Suppressor macrophage treated with lipopolysaccharide for 4 hours (primary cell): ENCODE measurements at places on chromosomes 3 and 15.
A peak's percentile ranks its signal among the peaks of the same experiment; 100 is the strongest.

- DNase-seq = no peak
These were observed 180.5 kb downstream of the OPA1 start for GRCh38 chr3:193773266-193774220.

GRCh38 chr15:80730926-80731325 is 35.8 kb downstream of the ABHD17C start:
- DNase-seq = peak; percentile 8

- DNase-seq = no peak
These were observed 540.7 kb upstream of the NECTIN3 start for GRCh38 chr3:110530902-110531301.

DNA sequence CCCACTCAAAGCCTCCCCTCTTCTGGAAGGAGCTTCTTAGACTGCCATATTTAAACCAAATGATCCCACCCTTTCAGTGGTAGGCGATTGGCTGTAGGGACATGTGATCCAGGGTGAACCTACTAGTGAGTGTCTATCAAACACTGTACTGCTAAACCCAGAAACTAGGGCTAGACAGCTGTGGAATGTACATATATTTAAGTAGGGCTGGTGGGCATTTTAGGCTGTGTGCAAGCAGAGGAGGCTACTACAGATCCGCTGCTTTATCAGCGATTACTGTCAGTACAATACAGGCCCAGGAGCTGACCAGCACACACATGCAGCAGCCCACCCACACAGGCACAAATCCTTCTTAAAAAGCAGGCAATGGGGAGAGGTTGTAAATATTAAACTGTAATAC is 15.4 kb upstream of the LARP6 start:
- no peak for DNase-seq

DNA sequence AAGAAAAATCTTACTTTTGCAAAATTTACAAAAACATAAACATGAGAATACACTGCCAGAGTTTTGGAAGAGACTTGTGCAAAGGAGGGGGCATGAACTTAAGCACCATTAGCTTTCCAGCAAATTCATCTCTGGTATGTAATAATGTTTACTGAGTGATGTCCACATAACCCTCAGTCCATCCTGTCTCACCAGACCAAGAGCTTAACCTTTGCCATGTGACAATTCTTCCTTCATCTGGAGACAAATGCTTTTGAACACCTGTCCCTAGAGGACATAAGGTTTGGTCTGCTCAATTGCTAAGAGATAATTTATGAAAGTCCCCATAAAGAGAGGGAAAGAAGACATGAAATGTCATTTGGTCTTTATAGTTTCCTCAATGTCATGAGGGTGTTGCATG is 412.3 kb downstream of the ERC2 start:
- DNase-seq = no peak

DNA sequence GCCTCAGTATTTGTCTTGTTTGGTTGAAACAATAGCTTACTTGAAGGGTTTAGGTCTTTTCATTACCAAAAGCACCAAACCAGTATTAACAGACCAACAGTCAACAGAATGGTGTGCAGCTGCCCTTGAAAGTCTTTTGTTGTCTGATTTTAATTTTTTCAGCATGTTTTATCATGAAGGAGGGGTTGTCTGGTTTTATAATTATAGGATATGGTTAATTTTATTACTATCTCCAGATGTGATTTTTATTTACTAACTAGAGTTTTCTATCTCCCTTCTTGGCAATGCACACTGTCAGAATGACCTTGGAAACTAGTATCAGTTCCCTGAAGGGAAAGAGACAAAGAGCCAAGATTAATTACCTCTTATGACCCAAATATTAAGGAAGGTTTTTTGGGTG is 9.2 kb upstream of the CD200R1L start:
- no peak for DNase-seq

DNA sequence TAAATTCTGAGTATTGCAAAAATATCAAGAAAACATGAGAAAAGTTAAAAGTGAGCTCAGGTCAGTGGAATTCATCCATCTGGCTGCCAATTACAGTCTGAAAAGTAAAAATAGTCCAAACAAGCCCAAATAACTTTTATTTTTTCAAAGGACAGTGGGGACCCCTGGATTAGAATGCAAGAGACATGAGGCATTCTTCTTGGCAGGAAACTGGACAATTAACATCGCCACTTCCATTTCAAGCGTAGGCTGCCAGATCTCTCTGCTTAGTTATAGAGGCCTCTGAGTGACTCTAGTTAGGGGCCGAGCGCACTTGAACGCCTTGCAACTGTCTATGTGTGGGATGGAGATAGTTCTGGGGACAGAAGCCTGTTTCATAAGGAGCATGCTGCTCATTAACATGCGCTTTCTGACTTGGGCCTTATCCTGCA is 189.1 kb downstream of the GHSR start:
- no peak for DNase-seq

DNA sequence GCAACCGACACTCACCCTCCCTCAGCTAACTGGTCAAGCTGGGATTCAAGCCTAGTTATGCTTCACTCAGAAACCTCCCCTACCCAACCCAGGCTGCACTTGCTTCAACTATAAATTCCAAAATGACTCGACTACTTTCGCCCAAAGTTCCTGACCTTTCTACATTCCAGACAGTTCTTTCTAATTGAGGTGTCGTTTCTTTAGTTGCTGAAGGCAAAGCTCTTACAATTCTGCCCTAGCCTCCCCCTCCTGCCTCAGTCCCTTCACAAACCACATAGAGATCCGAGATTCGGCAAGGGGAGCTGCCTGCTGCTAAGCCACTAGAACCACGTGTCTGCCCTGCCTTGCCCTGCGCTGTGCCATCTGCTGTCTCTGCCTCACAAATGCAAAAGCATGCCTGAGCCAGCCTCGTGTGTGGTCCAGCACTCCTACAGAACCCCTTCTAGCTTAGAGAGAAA is 74.7 kb upstream of the SH3GL3 start:
- no peak for DNase-seq

DNA sequence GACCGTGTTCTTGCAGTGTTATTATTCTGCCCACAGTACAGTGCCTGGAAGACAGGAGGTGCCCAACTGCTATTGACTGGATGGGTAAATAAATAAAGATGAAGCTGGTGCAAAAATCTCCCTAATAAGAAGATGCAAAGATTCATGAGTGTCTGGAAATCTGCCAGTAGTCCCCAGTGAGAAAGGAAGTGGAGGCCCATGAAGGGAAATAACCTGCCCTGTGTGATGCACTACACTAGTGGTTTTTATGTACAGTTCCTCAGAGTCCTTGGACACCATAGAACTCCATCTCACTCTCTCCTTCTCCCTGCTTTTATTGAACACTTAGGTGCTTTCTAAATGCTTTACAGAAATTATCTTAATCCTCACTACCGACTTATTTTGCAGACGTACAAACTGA is 8.3 kb upstream of the SUCLG2 start:
- DNase-seq = no peak

GRCh38 chr3:143963946-143964345 is 7.7 kb upstream of the DIPK2A start:
- DNase-seq = peak; percentile 30

GRCh38 chr3:69182588-69183316 is 60.4 kb upstream of the LMOD3 start:
- DNase-seq = no peak

DNA sequence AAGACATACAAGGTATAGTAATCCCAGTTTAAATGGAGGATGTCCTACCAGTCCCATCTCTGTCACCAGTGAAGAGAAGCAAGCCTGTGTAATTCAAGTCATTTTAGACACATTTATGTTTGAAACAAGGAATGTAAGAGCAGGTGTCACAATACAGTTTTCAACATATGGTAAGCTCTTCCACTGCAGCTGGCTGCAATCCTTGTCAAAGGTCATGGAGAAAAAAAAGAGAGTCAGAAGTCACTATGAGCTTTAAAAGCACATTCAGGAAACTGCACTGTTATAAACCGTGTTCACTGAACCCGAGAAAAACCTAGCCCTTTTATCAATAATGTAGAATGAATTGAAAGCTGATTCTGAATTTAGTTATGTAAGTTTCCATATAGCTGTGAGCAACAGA is 206.4 kb downstream of the NAALADL2 start:
- no peak for DNase-seq

- DNase-seq = no peak
These were observed 34.0 kb downstream of the ACSBG1 start for GRCh38 chr15:78200276-78200930.

DNA sequence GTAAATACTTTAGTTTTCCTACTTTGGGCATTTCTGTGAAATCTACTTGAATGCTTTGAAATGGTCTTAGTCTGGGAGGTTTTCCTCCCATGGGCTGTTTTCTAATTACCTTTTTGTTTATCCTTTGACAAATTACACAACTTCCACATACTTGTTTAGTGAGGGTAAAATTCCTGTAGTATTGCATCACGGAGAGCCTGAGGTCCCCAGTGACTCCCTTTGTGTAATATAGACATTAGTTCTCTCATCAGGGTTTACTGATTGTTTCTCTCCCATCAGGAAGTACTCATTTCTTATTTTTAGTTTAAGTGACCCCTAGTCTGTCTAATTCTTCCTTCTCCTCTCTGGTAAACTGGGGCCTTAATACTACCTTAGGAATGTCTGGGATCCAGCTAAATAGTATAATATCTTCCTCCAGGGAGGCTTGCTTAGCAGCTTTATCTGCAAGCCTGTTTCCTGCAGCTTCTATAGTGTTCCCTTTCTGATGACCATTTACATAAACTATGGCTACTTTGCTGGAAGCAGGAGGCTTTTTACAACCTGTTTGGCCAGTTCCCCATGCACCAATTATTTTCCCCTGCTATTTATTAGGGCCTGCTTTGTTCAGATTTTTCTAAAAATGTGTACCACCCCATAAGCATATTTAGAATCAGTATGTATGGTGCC is 87.2 kb upstream of the XCR1 start:
- DNase-seq = peak; percentile 68

DNA sequence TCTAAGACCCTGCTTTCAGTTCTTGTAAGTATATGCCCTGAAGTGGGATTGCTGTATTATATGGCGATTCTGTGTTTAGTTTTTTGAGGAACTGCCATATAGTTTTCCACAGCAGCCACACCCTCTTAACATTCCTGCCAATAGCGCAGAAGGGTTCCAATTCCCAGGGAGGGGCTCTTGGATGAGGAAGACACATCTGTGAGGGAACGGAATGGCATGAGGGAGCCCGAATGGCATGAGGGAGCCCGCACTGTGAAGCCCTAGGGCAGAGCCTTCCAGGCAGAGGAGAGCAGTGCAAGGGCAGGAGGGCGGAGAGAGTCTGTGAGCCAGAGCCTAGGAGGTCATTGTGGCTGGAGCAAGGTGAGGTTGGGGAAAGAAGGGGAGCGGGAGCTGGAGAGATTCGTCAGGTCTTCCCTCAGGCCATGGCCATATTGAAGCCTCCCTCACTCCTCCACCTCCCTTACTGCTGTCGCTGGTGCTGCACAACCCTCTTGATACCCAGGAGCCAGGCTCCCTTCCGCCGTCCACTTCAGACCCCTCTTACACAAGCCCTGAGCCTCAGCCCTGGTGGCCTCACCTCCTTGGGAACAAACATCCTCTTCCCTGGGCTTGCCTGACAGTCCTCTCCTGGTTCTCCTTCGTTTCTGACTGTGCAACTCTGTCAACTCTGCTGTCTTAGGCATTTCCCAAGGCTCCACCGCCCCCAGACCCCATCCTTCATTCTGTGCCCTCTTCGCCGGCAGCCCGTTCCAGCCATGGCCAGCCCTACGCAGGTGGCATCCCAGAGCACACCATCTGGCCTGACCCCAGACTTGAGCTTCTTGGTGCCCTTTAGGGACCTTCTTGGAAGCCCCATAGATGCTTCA is 51.4 kb downstream of the FGD5 start:
- no peak for DNase-seq

GRCh38 chr15:65981837-65982626 is 112.7 kb downstream of the RAB11A start:
- DNase-seq = no peak

- DNase-seq = no peak
These were observed 41.4 kb upstream of the VEPH1 start for GRCh38 chr3:157544501-157545130.

DNA sequence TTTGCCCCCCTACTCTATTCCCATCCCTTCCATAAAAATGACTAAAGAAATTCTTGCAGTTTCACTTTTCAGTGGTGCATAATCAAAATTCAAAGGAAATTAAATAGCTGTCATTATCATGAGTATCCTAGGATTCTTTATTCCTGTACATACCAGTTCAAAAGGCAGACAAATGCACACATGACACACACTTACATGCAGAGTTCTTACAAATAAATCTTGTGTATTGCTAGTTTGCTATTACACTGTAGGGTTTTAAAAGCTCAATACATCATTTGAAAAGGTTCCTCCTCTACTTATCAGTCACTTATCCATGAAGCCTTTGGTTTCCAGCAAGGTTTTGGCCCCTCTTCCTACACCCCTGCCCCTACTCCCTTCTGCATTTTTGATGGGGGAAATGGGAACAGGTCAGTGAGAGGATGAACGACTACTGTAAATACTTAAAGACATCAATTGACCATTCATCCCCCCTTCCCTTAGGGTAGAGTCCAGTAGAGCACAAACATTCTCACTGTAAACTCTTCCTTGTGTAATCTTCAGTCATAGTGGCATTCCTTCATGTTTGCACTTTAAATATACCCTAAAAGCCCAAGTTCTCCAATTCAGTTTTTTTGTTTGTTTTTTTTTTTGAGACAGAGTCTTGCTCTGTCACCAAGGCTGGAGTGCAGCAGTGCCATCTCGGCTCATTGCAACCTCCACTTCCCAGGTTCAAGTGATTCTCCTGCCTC is 92.6 kb downstream of the SUCLG2 start:
- DNase-seq = no peak

- DNase-seq = peak; percentile 17
These were observed 227.3 kb downstream of the ITPR1 start for GRCh38 chr3:4720316-4721075.

GRCh38 chr3:101848326-101848725 is 988 bp upstream of the NFKBIZ start:
- no peak for DNase-seq

GRCh38 chr3:112391648-112392047 is 58.7 kb downstream of the CD200 start:
- DNase-seq = peak; percentile 51

- no peak for DNase-seq
These were observed 36.0 kb downstream of the BTLA start for GRCh38 chr3:112463250-112463649.

- DNase-seq = no peak
These were observed 190.7 kb downstream of the ZIC4 start for GRCh38 chr3:147215660-147216059.

DNA sequence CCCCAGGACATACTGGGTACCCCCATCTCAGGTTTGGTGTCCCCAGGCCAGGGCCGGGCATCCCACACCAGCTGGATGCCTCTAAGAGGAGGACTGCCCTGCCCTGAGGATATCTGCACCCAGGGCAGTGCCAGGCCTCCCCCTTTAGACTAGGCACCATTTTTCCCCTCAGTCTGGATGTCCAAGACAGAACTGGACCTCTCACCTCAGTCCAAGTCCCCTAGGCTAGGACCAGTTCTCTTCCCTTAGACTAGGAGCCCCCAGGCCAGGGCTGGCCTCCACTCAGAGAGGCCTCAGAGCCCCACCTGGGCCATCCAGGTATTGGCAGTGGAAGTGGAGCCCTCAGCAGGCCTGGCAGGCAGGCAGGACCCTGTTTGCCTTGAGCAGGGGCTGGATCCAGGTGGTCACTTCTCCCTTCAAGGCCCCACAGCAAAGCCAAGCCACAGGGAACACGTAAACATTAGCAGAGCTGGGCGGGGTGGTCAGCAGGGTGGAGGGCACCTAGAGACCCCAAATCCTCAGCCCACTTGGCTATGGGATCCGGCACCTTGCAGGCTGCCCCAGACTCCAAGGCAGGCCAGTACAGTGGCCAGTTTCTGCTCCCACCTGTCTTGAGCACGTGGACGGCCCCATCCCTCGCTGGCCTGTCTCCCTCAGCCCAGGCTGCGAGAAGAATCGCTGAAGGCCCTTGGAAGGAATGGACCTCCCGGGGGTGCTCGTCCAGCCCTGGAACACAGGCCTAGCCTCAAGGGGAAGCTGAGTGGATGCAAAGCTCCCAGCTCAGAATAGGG is 28.3 kb downstream of the PTH1R start:
- no peak for DNase-seq
